ENCODE measurements at places on chromosomes 2 and 18.

DNA sequence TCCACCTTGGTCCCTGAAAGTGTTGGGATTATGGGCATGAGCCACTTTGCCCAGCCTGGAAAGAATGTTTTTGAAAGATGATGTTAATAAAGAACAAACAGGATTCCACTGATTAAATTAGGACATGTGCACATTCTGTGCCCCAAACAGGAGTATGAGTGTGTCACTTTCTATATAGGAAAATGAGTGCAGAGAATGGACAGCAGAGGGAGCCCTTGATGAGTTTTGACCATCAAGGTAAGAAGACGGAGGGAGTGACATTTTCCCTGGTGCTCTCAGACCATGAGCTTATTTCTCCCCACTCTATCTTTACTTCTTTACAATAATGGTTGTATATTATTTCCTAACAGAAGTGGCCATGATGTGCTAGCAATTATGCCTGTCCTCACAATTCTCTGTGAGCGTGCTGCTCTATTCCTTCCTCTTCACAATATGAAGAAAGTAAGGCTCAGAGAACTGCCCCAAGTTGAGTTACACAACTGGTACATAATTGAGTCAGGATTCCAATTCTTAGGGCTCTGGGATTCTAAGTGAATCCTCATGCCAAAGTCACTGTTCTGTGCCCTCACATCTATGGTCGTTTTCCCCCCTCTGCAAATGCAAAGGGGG is 20.6 kb downstream of the RPL37A start:
- DNase-seq, result peak; percentile 72

GRCh38 chr18:74803117-74803516 is 205.4 kb downstream of the ZNF407 start:
- DNase-seq, result no peak

DNA sequence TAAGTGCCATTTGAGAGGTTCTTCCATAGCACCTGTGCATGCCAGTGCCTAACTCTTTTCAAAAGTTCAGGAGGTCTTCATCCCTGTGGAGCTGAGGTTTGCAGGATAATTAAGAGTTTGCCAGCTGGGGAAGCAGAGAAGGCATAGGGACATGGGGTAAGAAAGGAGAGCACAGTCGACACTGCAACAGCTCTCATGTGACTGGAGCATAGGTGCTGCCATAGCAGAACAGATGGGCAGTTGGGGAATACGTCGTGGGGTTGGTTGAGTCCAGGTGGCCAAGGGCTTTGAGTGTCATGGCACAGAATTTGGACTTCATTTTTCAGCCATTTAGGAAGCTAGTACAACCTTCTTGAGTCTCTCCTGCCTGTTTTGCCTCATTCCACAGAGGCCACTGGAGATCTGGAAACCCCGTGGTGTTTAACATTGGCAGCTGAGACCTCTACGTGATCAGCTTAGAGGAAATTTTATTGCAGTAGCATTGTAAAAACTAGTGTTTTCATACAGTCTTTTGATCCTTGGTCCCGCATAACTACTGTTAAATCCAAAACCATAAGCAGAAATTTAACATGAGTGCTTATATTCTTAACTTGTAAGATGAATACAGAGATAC is 65.1 kb downstream of the CRIM1 start:
- DNase-seq, result no peak

DNA sequence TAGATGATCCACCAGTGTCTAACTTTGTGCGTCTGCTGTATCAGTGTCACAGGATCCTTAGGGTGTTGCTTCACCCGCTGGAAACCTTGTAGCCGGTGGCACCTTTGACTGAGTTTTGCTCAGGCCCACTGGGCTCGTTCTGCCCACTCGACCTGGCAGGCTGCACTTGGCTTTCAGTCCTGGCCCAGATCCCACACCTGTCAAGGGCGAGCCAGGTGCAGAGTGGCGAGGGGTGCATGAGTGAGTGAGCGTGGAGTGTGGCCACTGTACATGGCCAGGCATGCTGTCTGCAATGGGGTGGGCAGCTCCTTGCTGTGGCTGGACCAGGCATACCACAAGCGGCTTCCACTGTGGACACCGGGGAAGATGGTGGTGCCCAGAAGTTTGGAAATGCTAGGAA is 179.0 kb downstream of the FAM210A start:
- DNase-seq, result no peak

- DNase-seq, result no peak
These were observed 265.9 kb downstream of the CELF4 start for GRCh38 chr18:37299471-37300304.

GRCh38 chr18:37501136-37501535 is 64.5 kb downstream of the CELF4 start:
- no peak for DNase-seq

DNA sequence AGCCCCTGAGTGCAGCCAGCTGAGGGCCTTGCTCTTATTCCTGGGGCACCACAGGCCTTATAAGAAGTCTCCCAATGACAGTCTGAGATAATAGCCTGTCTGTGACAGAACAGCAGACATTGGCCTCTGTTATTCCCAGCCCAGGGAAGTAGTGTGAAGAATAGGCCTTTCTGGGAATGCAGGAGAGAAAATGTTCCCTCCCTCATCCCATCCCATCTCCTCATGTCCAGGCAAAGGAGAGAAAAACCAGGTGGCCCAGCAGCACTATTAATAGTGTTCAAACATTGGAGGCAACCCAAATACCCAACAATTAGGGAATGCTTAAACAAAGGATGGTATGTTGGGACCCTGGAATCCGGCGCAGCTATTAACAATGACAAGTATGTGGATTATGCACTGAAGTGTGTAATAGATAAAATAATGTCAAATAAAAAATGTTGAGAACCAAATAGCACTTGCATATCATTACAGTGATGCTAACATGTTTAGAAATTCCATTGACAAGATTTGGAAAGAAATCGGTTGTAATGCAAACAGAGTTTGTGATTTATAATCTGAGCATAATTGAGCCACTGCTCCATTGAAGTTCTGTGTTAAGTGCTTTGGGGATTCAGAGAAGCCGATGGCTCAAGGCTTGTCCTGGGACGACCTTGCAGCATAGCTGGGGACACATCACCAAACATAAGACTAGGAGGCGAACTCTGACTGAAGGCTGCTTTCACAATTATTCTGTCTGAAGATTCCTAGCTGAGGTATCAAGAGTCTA is 69.3 kb downstream of the LBH start:
- no peak for DNase-seq

DNA sequence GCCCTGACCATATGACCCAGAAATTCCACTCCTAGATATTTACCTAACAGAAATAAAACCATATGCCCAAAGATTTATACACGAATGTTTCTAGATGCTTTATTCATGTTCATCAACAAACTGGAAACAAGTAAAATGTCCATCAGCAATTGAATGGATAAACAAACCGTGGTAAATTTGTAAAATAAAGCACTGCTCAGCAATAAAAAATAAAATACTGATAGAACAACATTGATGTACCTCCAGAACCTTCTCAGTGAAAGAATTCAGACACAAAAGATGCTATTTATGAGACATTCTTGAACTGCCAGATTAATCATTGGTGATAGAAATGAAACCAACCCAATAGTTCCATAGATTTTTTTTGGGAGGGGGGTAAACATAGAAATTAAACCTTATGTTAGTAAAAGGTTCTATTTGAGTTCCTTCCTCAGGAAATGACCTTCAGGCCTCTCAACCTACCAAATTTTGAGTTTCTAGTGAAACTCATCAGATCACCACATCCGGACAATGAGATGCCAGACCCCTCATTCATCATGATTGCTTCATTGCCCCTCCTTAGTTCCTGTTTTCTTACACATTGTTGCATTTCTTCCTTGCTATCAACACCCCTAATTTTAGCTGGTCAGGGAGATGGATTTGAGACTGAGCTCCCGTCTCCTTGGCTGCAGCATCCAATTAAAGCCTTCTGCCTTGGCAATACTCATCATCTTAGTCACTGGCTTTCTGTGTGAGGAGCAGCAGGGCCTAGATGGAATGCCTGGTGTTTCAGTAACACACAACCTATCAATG is 203.5 kb downstream of the LPIN1 start:
- DNase-seq, result peak; percentile 40

GRCh38 chr2:172394002-172394401 is 33.4 kb upstream of the ITGA6 start:
- DNase-seq, result peak; percentile 24

DNA sequence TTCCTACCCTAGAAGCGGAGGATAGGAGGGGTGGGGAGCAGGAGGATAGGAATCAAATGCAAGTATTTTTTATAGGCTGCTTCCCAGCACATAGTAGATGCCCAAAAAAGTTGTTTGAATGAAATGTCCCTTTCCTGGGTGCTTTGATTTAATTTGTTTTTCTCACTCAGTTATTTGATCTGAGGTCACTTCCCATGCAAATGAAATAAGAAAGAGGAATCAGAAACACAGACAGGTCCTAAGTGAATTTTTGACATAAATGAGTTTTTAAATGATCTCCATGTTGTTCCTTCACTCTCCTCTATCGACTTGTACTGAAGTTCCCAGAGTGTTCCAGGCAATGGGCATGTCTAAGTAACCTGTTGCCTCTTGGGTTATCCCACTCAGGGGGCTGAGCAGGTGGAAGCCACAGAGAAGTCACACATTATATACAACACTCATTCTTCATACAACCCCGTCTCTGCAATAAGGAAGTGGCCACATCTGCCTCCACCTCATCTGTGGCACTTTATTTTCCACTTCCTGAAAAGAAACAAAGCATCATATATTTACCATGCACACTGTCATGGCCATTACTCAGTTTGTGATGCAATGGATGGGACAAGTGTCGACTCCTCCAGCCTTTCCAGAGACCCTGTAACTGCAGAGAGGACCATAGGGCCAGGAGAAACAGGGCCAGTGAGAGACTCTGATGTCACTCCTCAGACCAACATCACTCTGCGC is 81.9 kb upstream of the ZNF397 start:
- peak; percentile 78 for DNase-seq

DNA sequence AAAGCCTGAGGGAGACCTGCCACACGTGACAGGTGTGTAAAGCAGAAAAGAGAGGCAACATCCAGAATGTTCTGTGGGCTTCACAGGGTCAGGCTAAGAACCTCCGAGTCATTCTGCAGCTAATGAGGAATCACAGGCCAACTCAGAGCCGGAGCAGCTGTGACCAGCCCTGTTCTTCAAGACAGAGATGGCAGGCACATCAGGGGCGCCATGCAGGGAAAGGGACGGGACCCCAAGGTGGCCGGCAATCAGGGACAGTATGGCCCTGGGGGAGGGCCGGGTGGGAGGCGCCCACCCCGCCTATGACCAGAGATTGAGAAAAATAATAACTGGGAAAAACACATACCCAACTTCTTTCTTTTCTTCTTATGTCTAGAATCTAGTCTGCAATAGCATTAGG is 316.7 kb upstream of the SALL3 start:
- DNase-seq, result no peak

DNA sequence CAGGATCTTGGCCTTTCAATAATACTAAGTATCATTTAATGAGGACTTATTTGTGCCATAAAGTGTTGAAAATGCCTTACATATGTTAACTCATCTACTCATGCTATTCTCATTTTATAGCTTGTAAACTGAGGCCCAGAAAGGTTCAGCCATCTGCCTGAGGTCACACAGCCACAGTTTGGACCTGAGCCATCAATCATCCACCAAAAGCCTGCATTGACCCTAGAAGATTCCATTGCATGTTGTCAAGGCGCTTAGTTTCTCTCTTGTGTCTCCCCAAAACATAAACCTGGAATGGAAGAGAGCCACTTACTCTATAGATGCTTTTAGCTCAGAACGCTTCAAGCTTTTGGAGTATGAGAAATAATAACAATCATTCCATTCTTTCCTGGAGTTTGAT is 26.8 kb downstream of the NPAS2 start:
- no peak for DNase-seq

DNA sequence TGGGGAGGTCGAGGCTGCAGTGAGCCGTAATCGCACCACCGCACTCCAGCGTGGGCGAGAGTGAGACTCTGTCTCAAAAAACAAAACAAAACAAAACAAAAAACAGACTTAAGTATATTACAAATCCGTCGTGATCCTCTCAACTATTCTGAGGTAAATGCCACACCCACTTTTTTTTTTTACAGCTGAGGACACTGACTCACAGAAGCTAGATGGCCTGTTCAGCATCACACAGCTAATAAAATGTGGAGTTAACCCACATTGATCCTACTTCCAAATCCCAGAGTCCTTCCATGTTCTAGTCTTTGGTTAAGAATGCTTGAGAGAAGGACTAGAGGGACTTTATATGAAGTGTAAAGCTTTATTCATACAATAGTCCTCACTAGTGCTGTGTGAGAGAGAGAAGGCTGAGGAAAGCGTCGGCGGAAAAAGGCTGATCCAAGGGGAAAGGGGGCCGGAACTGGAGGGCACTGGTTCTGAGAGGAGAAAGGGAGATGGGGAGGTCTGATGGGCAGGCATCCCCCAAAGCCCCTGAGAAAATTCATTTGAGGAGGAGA is 627 bp downstream of the RNF25 start:
- DNase-seq, result no peak

GRCh38 chr2:15939556-15939853 is 845 bp upstream of the MYCN start:
- DNase-seq, result no peak

DNA sequence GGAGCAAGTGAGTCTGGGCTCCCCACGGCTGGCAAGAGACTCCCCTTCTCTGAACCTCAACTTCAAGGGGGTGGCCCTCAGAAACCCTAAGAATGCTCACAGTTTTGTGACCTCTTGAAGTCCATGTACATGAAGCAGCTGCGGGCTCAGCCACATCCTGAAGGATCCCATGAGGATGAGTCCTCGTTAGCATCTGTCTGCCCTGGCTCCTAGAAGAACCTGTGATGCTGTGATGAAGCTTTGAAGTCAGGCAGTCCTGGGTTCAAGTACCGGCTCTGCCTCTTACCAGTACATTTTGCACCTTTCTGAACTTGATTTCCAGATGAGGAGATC is 38.1 kb downstream of the SDC1 start:
- DNase-seq, result no peak

DNA sequence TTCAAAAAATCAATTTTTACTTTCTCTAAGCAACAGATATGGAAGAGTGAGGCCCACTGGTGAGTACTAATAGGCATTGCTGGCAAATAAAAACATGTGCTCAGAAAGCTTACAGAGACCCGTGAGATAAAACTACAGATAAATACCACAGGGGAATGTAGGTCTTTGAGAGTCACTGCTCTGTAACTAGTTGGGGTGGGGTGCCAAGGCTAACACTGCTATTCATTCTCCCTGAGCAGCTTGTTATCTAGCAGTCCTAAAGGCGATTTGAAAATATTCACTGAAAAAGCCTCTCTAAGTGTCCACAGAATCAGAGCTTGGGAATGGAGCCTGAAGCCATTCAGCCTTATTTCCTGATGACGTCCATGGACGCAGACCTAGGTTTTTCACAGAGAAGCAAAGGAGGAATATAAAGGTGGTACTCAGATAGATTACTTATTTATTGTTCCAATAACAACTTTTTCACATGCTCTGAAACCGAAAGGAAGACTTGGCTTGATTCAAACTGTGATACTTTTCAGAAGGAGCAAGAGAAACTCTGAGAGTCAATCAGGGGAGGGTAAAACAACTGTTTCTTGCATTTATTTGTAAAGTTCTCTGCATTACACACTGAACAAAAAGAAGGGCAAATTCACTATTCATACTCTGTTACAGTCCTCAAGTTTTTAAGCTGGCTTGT is 188.4 kb downstream of the PPP1R1C start:
- DNase-seq, result no peak

- DNase-seq, result no peak
These were observed 361.2 kb downstream of the FSIP2 start for GRCh38 chr2:186099826-186100225.

Data from AML-193 (cell line).